ENCODE measurements at places on chromosomes 3 and 15.

GRCh38 chr3:139016430-139017048 is 4.2 kb downstream of the PRR23B start:
- no peak for DNase-seq

- DNase-seq: no peak
Measured at GRCh38 chr15:101099183-101099582, 152.7 kb downstream of the CHSY1 start.

- DNase-seq: no peak
Measured at GRCh38 chr15:57385923-57386390, 9.7 kb downstream of the CGNL1 start.

GRCh38 chr15:51117270-51117669 is 22.6 kb upstream of the TNFAIP8L3 start:
- DNase-seq: no peak
